CD4-positive, alpha-beta T cell treated with Interleukin-6 at 100 ng/mL for 8 hours (primary cell): ENCODE measurements at places on chromosomes 7 and 10.

GRCh38 chr10:71832967-71833366 is 18.1 kb downstream of the PSAP start:
- no peak for DNase-seq

DNA sequence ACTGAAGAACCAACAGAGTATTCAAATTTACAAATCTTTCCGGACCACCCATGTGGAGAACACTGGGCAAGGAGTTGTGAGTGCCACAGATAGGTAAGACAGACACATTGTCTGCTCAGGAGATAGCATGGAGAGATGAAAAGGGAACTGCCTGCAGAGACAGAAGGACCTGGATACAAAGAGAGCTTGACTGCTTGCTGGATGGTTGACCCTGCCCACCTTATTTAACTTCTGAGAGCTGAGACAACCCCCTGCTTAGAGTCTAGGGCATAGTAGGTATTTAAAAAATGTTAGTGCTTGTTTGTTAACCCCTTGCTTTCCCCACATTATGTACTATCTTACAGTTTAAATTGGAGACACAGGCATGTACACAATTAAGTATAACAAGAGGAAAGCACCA is 314.1 kb downstream of the THSD7A start:
- no peak for DNase-seq

- DNase-seq = no peak
These were observed 84.2 kb downstream of the TBXAS1 start for GRCh38 chr7:139913021-139913844.

- DNase-seq = no peak
These were observed 268.6 kb downstream of the BAMBI start for GRCh38 chr10:28945959-28946358.

DNA sequence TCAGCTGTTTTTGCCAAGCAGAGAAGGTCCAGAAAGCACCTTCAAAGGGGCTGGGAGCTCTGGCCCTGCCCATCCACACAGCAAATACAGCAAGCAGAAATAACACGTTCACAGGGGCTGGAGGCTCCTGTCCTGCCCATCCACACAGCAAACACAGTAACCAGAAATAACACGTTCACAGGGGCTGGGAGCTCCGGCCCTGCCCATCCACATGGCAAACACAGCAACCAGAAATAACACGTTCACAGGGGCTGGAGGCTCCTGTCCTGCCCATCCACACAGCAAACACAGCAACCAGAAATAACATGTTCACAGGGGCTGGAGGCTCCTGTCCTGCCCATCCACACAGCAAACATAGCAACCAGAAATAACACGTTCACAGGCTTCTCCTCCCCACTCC is 558.1 kb downstream of the PTPRN2 start:
- no peak for DNase-seq

DNA sequence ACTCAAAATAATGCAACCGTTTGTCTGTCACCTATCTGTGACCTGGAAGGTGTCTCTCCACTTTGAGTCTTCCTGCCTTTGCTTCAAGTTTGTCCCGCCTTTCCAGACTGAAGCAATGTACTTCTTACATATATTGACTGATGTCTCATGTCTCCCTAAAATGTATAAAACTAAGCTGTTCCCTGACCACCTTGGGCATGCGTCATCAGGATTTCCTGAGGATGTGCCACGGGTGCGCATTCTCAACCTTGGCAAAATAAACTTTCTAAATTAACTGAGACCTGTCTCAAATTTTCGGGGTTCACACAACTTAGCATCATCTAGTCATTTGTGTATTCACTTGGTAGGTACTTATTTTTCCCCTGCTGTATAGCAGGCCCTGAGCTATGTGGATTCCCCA is 65.3 kb upstream of the JCAD start:
- no peak for DNase-seq

- DNase-seq = no peak
These were observed 200.8 kb downstream of the CACNB2 start for GRCh38 chr10:18341055-18341454.

DNA sequence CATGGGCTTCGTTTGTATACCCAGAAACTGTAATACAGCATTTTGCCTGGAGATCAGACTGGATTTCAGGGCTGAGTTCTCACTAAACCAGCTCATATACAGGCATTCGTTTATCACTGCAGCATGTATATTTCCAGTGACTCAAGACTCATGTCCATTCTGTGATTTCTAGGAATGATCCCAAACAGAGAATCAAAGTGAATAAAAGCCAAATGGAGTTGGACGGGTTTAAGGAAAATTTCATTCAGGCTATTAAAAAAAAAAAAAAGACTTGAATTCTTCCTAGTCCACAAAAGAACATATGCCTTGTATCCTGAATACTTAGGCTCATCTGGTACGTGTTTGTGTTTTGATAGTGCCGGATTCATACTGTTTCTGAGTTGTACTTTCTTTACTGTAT is 46.8 kb downstream of the TET1 start:
- DNase-seq = no peak

DNA sequence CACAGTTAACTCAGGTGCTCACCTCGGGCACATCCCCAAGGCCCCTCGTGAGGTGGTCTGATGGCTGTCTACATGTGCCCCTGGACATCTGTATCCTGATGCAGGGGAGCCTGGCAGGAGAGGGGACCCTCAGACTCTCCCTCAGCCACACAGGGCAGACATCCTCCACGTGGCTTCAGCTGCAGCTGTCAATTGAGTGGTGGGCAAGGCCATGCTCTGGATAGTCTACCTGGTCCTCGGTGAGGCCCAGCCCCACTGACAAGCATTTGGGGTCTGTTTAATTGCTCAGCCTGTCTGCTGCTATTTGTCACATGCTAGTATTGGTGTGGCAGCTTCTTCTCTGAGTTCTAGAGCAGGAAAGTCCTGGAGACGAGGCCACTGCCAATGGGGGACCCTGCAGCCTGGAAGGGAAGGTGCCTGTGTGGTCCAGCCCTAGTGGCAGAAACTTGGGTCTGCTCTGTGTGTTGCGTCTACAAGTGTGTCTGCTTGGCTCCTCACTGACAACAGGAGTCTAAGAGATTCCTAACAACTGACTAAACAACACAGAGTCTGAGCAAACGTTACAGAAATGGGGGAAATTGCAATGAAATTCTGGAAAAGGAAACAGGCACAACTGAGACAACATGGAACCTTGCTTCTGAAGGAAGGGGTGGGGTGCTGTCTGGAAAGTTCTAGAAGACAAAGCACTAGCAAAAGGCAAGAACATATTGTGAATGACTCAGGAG is 59.3 kb upstream of the IGFBP3 start:
- no peak for DNase-seq

DNA sequence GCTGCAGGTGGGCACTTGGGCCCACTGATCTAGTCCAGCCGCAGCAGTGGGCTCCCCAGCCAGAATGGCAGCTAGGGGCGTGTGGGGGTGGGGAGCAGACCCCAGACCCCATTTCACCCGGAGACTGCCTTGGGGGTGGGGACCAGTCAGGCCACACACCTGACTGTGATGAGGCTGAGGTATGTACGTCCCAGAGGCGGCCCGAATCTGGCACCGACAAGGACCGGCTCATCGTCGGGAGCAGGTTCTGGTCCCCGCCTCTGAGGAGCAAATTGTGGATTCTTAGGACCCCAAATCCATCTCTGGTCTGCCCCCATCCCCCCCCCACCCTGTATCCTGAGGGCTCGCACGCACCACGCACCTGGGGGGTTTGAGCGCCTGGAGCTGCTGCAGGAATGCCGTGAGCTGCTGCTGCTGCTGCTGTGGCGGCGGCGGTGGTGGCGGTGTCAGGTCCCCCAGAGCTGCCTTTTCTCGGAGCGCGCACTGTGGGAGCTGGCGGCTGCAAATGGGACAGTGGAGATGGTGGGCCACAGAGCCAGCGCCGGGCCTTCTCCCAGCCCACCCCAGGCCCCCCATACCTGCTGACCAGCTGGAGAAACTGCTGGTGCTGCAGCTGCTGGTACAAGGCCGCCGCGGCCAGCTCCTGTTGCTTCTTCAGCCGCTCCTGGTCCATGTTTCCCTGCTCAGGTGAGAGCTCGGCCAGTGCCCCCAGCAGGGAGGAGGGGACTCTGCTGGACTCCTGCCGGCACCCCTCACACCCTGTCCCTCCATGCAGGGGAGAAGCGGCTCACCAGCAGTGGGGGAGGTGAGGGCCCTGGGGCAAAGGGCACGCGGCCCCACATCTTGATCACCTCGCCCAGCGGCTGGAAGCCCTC is 10.2 kb downstream of the GIGYF1 start:
- no peak for DNase-seq

GRCh38 chr10:91974960-91975359 is 51.4 kb downstream of the BTAF1 start:
- DNase-seq = no peak
